ENCODE measurements at places on chromosomes 6 and 20.

DNA sequence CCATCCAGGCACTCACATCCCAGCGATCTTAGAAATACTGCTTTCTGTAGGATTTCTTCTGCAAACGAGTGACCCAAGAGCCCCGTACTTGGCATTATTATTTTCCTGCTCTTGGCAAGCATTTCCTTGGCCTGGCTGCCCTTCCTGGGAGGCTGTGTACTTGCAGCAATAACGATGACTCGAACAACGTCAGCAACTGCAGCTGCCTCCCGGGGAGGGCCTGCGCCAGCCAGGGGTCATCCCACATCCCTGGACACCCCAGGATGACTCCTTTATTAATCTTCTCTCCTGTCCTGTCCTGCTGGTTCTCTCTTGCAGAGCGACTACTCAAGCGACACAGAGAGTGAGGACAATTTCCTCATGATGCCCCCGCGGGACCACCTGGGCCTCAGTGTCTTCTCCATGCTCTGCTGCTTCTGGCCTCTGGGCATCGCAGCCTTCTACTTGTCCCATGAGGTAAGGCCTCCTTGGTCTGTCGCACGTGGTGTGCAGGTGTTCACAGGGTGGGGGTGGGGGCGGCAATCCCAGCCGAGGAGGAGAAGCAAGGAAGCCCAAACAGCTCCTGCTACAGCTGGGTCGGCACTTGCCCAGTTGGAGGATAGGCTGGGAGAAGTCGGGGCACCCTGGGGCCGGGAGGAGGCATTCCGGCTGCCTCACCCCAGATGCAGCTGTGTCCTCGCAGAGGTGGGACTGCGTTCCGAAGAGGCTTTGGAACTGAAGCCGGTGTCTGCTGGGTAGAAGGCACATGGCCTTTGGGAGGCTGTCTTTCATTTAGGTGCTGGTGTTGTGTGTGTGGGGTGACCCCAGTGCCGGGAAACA, 115.3 kb downstream of the SYNDIG1 start:
- DNase-seq = no peak

GRCh38 chr20:62367136-62367632, at the start of gene LAMA5:
Gene LAMA5 (minus strand): TSS chr20:62367312. CDS start chr20:62367245, 67 bp downstream.
- no peak for DNase-seq

DNA sequence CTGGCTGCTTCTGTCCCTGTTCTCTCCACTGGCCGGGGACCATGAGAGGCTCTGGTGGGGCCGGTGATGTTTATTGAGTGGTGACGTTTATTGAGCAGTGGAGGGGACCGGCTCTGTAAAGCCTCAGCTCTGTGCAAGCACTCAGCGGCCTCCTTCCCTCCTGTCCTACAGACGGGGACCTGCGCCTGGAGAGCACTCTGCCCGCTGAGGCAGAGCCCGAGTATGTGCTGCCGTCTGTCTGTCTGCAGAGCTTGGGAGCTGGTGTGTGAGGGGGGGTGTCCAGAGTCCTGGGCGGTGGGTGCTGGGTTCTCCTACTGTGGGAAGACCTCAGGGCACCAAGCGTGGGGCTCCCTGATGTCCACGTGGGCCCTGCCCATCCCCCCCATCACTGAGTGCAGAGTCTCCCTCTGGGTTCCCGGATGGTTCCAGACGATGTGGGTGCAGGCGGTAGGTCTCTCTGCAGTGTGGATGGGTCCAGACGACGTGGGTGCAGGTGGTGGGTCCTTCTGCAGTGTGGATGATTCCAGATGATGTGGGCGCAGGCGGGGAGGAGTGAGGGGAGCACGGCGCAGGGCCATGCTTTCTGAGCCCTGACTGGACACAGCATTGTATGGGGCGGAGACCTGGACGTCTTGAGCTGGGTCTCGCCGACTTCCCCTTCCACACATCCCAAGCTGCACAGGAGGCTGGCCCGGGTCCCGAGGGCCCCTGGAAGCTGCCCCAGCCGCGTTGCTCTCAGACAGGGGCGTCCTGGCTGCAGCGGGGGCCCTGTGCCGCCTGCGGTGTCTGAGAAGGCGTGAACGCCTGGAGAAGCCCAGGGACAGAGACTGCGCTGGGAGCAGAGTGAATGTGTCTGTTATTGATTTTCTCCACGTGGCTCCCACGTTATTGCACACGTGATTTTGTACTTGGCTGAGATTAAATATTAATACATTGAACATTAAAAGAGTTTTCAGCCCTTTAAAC, 14.9 kb upstream of the BHLHE23 start:
- no peak for DNase-seq

DNA sequence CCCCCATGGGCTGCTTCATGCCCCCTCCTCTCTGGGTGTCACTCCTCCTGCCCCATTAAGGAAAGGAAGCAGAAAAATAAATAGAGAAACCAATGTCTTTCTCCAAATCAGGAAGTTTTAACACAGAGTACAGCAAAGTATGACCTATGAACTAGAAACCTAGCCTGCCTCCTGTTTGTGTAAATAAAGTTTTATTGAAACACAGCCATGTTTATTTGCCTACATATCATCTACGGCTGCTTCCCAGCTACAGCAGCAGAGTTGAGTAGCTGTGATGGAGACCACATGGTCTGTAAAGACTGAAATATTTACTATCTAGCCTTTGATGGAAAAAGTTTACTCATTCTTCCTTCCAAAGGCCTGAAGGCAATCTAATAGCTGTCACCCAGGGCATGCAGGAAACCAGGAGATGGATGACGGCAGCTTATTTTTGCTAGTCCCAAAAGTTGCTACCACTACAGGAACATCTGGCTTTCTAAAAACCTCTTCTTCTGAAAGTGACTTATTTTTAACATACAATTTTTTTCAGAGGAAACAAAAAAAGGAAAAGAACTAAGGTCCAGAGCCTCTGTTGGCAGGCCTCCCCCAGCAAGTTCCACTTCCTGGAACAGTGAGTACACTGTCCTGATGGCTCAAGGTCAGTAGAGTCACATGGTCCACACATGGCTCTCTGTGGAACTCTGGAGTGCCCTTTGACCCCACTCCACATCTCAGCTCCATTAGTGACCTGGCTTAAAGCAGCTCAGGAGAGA, 287.8 kb downstream of the PTPRT start:
- DNase-seq = no peak

- peak; percentile 8 for DNase-seq
These were observed 51.5 kb upstream of the TRIM26 start for GRCh38 chr6:30264743-30265142.

- peak; percentile 43 for DNase-seq
These were observed 19.0 kb downstream of the EPB41L1 start for GRCh38 chr20:36173451-36173933.

GRCh38 chr6:138657065-138657425, 116.5 kb upstream of the CCDC28A start:
- DNase-seq = no peak

- no peak for DNase-seq
These were observed 9.3 kb downstream of the NDRG3 start for GRCh38 chr20:36736451-36737182.

GRCh38 chr6:142857233-142857761, 87.7 kb downstream of the HIVEP2 start:
- DNase-seq = no peak

DNA sequence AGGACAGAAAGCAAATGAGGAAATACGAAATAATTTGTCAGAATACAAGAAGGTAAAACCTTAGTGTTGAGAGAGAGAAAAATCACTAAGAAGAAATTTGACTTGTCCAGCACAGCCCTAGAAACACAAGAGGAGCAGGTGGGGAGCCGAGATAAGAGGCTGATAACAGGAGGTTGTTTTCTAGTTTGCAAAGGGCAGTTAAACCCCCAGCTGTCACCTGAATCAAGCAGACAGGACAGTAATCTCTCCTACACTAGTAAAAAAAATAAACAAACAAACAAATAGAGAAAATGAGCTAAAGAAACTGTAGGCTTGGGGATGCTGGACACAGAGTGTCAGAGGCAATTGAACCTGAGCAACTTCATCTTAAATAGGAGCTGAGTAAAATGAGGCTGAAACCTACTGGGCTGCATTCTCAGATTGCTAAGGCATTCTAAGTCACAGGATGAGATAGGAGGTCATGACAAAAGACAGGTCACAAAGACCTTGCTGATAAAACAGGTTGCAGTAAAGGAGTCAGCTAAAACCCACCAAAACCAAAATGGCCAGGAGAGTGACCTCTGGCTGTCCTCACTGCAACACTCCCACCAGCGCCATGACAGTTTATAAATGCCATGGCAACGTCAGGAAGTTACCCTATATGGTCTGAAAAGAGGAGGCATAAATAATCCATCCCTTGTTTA, 40.4 kb downstream of the FAM184A start:
- DNase-seq = no peak

GRCh38 chr6:151185148-151185547, 54.6 kb upstream of the AKAP12 start:
- no peak for DNase-seq

GRCh38 chr6:130534627-130535026, 168.8 kb downstream of the TMEM200A start:
- no peak for DNase-seq

DNA sequence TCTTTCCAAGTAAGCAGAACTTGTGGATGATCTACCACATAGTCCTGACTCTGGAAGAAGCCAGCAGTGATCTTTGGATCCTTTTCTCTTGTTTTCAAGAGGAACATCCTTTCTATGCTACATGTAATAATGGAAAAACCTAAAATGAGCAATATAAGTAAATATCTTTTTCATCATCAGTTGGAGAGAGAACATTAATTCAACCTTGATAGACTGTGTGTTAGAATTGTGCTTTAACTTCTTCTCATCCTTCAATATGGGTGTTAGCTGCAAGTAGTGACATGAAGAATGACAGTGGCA, 65.6 kb upstream of the IFNGR1 start:
- DNase-seq = no peak

DNA sequence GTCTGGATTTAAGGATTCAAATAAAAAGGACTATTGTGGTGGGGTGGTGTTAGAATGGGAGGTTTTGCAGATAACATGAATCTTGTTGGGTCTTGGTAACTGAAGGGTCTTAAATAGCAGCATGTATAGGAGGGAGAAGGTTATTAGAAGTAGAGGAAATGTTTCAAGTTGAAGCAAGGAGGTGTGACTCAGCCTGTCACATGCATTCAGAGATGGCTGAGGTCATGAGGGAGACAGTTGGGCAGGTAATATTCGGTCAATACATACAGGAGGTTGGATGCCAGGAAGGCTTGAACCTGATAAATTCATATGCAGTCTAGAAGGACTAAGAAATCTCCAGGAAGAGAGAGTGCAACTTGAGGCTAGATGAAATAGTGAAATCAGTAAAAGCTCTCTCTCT, 6.1 kb downstream of the KLHL31 start:
- DNase-seq = no peak

DNA sequence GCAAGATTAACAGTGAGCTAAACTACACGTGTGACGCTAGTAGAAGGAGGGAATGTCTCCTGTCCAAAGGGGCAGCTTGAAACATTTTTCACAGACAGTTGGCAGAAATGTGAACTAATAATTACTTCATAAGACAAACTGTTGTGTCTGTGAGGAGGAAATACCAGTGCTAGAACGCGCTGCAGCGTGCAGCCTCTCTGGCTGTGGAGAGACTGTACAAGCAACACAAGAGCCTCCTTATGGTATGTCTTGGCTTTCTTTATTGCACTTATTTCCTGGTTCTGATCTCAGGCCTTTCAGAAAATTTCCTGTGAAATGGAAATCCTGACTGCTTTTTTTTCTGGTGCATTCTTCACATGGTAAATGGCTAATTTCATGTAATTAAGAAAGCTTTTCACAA, 25.3 kb upstream of the TIAM2 start:
- DNase-seq = no peak

DNA sequence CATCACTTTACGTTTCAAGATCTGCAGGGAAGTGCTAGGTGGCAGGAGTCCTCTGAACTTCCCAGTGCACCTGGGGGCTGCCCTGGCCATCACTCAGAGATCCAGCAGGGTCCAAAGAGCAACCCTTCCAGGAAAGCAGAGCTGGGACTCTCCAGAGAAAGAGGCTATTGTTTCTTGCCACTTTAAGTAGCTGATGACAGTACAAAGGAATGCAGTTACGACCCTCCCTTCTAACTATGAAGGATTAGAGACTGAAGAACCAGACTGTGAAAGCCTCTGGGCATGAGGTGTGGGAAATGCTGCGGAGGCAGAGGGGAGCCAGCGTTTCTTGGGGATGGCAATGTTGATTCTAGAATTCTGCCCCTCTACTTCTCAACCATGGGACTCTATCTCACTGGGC, 189.1 kb upstream of the SUPT3H start:
- DNase-seq = no peak

DNA sequence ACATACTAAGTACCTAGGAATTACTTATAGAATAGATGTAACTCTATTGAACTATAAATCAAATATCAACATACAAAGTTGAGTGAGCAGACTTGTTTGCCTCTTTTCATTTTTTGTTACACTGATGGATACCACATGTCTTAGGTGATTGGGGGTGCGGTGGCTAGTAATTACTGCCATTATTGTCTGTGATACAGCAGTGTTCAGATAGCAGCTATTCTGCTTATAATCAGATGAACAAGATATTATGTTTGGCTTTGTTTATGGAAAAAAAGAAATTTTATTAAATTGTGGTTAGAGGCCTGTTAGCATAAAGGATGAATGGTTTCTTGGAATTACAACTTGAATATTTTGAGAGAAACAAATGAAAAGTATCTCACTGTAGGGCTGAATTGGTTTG, 55.9 kb downstream of the KCNQ5 start:
- DNase-seq = no peak

DNA sequence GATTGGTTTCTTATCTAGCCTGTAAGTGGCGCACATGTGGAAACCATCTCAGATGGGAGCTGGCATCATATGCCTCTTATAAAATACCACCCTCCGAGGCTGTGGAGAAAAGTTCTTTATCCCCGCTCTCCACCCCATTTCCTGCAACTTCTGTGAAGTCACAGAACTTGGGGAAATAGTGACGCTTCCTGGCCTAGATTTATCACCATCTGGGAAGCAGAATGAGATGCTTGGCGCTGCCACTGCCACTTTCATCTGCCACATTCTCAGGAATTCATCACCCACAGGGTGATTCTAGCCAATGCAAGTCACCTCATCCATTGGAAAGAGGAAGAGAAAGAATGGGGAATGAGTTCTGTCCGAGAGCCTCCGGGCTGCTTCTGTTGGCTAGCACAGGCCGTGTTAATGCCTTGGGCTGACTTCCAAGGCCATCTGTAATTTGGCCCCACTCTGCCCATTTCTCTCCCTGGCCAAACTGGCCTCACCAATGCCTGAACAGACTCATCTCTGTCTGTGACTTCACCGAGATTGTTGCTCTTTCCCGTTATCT, 148.8 kb upstream of the SOX4 start:
- no peak for DNase-seq

GRCh38 chr6:113809826-113810225, 47.3 kb upstream of the MARCKS start:
- no peak for DNase-seq

GRCh38 chr6:14431385-14432330, 314.1 kb downstream of the CD83 start:
- DNase-seq = no peak

GRCh38 chr6:169510871-169511270, 191.0 kb downstream of the WDR27 start:
- no peak for DNase-seq
